NCI-H2029 (cell line): ENCODE measurements at places on chromosomes 3 and 15.
A peak's percentile ranks its signal among the peaks of the same experiment; 100 is the strongest.

DNA sequence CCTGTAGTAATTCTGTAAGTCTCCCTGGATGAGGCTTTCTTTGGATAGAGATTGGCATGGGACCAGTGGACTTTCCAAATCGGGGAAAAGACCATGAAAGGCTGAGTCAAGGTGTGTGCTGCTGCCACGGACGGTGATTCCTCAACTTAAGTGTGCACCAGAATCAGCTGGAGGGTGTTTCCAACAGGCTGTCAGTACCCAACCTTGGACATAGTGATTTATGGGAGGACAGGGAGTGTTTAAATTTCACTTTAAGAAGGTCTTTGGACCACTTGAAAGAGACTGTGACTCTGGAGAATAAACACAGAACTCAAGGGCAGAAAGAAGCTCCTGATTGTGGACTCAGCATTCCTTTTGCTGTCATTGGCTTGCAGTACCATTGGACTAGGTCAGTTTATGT lies 20.4 kb upstream of the CHST2 start:
- DNase-seq = no peak

- no peak for DNase-seq
These were observed 18.3 kb downstream of the TRH start for GRCh38 chr3:129992781-129993180.

- DNase-seq = no peak
These were observed 52.7 kb upstream of the LMOD3 start for GRCh38 chr3:69174871-69175737.

- DNase-seq = no peak
These were observed 29.9 kb upstream of the SPSB4 start for GRCh38 chr3:141021261-141021660.

- peak; percentile 55 for DNase-seq
These were observed at the start of gene ENTPD3 for GRCh38 chr3:40387001-40387894. TSS of gene ENTPD3 (plus strand) at chr3:40387184. CDS start at chr3:40388058, 874 bp downstream.

- DNase-seq = no peak
These were observed 132.2 kb downstream of the SRGAP3 start for GRCh38 chr3:9117220-9117619.

DNA sequence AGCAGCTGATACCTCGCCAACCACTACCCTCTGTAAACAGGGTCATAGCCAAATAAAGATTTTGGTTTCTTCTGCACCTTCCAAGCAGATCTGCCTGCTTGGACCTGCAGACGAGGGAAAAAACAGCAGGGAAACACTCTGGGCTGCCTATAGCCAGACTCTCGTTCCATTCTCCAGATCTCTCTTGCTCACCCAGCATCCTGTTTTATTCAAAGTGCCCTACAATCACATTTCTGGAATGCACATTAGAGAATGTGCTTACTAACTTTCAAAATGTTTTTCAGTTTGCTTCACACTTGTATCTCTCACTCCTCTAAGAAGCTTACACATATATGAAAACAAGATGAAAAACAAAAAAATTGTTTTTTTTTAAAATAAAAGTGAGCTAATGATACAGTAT lies 71.4 kb downstream of the MLH1 start:
- no peak for DNase-seq

DNA sequence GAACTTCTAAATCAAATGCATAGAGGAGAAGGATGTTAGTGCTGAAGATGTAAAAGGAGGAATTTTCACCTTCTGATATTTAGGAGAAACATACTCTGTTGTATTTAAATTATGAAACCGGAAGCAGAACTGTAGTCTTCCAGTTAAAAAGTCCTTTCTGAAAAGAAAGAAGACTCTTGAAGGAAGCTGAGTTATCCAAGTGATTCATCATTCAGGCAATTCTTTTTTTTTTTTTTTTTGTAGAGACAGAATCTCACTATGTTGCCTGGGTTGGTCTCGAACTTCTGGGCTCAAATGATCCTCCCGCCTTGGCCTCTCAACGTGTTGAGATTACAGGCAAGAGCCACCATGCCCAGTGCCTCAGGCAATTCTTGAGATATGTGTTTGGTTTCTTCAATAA lies 424.8 kb upstream of the TPM1 start:
- DNase-seq = no peak

- no peak for DNase-seq
These were observed 5.4 kb upstream of the HEG1 start for GRCh38 chr3:125061170-125061569.

DNA sequence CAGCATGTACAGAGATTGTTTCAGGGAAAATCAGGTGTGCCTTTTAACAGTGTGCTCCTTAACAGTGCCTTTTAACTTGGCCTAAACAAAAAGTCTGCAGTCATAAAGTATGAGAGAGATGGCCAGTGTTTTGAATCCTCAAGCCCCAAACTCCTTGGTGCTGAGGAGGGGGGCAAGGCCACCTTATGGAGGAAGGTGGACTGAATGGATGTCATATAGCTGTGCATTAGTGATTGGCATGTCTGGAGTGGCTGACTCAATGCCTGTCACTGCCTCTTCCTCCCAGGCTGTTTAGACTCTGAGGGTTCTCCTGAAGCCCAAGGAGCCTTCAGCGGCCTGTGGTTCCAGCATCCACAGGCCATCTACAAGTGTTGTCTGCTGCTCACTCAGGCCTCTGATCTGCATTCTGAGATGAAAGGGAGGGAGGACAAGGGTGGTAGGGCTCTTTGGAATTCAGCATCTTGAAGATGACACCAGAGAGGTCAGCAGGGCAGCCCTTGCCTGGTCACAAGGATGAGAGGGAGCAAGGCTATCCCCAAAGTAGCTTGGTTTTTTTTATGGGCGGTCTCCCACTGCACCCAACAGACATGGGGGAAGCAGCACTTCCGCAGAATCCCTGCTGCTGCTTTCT lies 1.5 kb downstream of the FOXL2NB start:
- no peak for DNase-seq

- DNase-seq = peak; percentile 36
These were observed 2.0 kb downstream of the WNT5A start for GRCh38 chr3:55484801-55485791.

GRCh38 chr3:130748981-130749380 lies 2.4 kb upstream of the PIK3R4 start:
- DNase-seq = no peak

GRCh38 chr3:105785803-105786202 lies 83.0 kb downstream of the CBLB start:
- no peak for DNase-seq

DNA sequence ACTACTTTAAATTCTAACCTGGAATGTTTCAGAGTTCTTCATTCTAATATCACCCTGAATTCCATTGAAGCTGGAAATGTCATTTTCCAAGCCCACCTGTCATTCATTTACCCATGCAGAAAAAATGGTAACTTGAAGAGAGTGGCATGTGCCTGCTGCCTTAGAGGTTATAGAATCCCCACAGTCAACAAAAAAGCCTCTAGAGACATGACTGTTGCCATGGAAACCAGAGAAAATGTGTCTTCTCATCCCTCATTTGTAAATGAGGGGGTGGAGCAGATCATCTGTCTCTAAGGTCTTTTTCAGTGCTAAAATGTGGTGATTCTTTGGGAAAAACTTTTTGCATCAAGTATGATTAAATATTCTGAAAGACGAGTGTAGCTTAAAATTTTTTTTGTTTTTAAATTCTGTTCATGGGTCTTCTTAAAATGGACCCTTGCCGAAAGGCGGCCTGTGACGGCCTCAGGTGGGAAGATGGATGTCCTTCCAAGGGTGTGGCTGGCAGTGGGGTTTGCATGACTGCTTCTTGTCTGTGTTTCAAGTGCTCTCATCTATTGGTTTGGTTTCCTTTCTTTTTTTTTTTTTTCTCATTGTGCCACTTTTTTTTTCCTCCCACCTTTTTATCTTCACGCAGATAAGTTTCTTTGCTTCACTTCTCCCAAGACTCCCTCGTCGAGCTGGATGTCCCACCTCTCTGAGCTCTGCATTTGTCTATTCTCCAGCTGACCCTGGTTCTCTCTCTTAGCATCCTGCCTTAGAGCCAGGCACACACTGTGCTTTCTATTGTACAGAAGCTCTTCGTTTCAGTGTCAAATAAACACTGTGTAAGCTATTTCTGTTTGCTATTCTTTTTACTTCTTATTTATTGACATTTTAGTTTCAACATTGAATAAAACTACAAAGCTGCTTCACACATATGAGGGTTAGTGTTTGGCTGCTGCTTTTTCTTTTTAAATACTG lies 23.0 kb downstream of the TPM1 start:
- DNase-seq = no peak

DNA sequence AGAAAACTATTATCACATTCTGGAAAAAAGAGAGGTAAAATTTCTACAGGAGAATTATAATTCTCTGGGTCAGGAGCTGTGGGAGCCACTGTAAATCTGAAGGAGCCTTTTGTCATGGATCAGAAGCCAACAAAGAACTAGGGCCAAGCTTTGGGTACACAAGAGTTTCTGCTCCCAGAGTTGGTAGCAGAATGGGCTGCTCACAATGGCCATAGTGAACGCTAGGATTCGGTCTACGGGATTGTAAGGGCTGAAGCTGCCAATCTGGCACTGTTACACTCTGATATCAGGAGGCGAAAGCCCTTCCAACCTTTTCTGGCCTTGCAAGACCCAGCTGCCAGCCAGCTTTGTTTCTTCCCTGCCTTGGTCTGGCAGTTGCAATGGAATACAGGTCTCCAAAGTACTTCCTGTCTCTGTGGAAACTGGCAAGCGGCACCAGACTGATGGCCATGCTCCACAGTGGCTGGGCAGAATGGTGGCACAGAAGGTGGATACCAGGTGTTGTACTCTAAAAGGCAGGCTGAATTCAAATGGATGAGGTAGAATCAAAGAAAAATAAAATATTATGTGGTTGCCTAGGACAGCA lies 831.7 kb downstream of the CADM2 start:
- DNase-seq = peak; percentile 33

GRCh38 chr3:27669591-27669990 lies 52.5 kb downstream of the EOMES start:
- DNase-seq = no peak

DNA sequence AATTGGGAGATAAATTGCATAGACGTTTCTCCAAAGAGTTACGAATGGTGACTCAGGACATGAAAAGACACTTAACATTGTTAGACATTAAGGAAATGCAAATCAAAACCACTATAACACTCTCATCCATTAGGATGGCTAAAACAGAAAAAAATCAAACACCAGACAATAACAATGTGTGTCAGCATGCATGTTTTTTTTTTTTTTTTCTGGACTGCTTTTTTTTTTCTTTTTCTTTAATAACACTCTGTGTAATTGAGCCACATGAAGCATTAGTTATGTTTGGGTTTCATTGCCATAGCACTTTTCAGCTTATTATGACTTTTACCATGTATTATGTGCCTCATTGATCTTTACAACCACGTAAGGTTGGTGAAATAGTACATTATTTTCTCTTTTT lies 95.0 kb downstream of the NFKBIZ start:
- no peak for DNase-seq

GRCh38 chr15:55270291-55270690 lies 19.3 kb downstream of the RAB27A start:
- DNase-seq = no peak

GRCh38 chr3:53754325-53754724 lies 91.9 kb downstream of the CHDH start:
- DNase-seq = no peak

- no peak for DNase-seq
These were observed 8.8 kb downstream of the NECTIN3 start for GRCh38 chr3:111080413-111080812.

- DNase-seq = no peak
These were observed 2.3 kb downstream of the BNC1 start for GRCh38 chr15:83282141-83282540.

- no peak for DNase-seq
These were observed 52.4 kb downstream of the NEK11 start for GRCh38 chr3:131079086-131079485.

- DNase-seq = no peak
These were observed 132.0 kb upstream of the SYNPR start for GRCh38 chr3:63146154-63146553.

DNA sequence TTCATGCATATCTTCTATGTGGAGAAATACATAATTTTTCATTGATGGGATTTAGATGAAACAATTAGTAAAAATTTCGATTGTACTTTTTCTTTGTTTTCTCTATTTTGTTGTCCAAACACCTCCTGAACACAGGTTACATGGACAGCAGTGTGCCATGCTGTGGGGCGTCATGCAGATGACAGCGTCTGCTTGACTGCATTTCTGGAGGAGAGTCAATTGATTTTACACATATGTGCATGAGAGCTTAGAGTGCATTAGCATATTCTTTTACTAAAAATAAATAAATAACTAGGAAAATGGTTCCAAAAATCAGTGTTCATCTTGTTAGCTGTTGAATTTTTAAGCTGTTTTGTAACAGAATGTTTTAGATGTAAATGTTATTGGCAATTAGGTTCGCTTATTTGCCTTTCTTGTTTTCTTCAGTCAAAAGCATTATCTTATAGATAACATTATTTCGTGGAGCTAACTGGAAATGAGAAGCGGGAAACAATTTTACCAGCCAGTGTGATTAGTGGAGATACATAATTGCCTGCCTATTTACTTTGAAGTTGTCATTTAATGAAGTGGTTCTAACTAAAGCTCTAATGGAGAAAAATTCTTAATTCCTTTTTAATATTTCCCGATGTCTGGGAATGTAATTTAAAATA lies 82.7 kb upstream of the VGLL3 start:
- no peak for DNase-seq

DNA sequence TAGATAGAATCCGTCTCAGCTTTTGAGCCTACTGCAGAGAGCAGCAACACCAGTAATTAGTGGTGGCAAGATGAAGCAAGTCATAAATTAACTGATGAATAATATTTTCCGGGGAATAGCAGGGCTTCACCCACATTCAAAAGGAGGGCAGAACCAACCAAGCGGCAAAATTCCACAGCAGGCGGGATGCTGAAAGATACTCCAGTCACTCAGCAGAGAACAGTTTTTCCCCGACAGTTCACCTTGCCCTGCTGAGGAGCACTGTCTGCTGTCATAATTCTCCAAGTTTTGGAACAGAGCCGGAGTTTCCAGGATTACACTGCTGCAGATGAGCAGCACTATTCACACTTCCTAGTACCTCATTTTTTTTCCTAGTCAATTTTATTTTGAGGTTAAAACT lies 274.7 kb downstream of the CD47 start:
- no peak for DNase-seq

- DNase-seq = no peak
These were observed 186.1 kb downstream of the SEMA6D start for GRCh38 chr15:47903368-47903767.

- no peak for DNase-seq
These were observed 42.5 kb downstream of the LYZL4 start for GRCh38 chr3:42367903-42368302.

- no peak for DNase-seq
These were observed 117.1 kb upstream of the TJP1 start for GRCh38 chr15:29939404-29939803.

GRCh38 chr3:155282385-155283091 lies 10.9 kb downstream of the STRIT1 start:
- DNase-seq = no peak

- DNase-seq = no peak
These were observed 242.8 kb downstream of the CHST2 start for GRCh38 chr3:143362115-143362991.

DNA sequence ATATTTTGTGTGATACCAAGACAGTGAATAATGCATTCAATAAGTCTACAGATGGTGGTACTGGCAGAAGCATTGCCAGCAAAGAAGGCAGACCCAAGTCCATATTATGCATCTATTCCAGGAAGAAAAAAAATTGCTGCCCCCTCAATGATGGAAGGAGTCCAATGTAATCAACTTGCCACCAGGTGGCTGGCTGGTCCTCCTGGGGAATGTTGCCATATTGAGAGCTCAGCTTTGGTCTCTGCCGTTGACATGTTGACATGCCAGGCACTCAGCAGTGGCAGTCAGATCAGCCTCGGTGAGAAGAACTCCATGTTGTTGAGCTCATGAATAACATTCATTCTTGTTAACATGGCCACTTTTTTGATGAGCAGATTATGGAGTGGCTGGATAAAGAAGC lies 298.5 kb downstream of the IGSF11 start:
- DNase-seq = peak; percentile 32
